ENCODE measurements at places on chromosomes 1 and 21.

GRCh38 chr1:25959611-25960010 is 38.3 kb downstream of the PAFAH2 start:
- no peak for DNase-seq

GRCh38 chr1:13996334-13996733 is 296.3 kb downstream of the PRDM2 start:
- no peak for DNase-seq

DNA sequence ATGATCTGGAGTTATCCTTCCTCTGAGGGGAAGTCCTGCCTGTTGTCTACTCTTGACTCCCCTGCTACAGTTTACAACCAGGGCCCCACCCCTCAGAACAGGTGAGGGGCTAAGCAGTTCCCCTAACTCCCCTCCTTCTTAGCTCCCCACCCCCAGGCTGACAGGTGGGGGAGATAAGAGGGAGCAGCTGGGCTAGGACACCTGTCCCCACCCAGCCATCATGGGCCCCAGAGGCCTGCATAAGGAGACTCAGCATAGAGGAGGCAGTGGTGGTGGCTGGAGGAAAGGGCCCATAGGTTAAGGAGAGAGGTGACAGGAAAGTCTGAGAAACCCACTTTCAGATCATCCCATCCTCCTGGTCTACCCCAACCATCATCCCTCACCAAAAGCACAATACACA is 6.8 kb downstream of the MEF2D start:
- DNase-seq = no peak

DNA sequence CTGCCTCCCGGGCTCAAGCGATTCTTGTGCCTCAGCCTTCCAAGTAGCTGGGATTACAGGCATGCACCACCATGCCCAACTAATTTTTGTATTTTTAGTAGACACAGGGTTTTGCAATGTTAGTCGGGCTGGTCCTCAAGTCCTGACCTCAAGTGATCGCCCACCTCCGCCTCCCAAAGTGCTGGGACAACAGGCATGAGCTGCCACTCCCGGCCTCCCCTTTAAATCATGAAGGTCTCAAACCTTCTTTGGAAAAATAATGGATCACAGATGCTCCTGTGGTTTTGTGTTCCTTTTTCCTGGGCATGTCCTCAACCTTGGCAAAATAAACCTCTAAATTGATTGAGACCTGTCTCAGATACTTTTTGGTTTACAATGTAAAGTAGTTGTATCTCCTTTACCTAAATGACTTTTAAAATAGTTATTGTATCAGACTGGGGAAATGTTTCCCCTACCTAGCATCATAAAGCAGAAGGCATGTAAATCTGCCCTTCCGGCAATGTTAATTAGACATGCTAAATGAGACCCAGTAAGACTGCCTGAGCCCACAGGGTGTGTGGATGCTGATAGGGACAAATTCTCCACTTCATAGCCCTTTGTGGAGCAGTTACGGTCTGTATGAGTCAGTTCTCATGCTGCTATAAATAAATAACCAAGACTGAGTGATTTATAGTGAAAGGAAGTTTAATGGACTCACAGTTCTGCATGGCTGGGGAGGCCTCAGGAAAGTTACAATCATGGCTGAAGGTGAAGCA is 27.8 kb downstream of the CBR1 start:
- DNase-seq = no peak

DNA sequence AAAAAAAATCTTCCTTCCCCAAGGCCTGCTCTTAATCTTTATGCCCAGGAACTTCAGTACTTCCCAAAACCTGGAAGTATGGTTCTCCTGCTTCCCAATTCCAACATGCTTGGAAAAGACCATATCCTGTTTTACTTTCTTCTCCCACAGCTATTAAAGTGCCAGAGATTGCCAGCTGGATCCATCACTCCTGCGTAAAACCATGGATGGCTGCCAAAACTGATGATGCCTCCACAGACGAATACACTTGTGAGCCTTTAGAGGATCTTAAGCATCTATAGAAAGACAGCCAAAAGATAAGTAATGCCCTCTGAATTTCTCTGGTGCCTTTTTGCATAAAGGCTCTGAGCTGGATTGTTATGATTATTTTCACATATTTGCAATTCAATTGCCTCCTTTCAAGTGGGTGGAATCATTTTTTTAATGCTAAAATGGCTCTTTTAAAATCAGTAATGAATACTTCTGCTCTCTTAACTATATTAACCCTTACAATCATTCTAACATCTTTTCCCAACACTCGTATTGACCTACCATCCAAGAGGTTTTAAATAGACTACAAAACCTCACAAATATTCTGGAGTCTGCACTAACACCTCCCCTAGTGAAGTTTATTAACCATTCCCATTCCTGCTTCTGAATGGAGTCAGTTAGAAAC is 1807.8 kb downstream of the BRINP3 start:
- no peak for DNase-seq

GRCh38 chr1:27332536-27333281 is 9.1 kb upstream of the SYTL1 start:
- DNase-seq = peak; percentile 46

DNA sequence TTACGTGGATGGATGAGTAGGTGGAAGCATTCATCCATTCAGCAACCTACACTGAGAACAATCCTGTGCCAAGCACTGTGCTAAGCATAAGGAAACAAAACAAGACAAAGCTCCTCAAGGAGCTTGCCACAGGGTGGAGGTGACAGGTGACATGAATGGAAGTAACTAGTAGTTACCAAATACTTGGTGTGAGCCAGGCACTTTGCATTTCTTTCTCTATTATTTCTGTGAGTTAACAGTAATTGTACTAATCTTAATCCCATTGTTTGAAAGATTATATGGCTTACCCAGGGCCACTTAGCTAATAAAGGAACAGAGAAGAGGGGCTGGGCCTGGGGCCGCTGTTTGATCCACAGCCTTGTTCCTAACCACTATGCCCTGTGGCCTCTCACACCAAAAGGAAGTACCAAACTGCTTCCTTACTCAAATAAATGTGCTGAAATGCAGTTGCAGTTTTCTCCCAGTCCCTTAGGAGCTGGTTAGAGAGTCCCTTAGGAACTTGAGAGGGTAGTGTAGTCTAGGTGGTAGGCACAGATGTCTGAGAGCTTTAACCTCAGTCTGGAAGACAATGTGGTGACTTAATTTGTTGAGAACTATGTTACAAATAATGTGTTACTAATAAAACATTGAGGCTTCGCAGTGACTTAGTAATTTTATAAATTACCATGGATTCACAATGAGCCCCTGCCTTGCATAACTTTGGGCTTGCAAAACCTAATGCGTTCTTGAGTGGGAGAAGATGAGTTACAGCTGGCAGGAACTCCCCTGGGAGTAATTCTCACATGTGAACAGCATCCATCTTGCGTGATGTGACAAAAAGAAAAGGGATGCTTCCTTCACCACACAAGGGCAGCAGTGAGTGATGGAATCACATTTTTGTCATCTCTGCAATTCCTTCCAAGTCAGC is 69.8 kb downstream of the MPZL1 start:
- no peak for DNase-seq

DNA sequence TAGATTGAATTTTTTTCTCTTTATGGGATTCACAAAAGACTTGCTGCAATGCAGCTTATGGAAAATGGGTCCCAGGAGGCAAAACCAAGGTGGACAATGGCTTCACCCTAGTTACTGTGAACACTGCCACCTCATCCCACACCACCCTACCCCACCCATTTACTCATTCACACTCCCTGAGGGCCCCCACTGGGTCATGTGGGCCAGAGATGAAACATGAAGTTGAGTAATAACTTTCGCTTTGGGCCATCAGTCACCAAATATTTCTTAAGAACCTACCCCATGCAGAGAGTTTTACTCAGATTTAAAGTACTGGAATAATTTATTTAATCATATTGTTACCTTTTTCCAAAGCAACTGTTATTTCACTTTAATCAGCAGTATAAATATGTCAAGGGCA is 191.8 kb downstream of the TPR start:
- DNase-seq = no peak

DNA sequence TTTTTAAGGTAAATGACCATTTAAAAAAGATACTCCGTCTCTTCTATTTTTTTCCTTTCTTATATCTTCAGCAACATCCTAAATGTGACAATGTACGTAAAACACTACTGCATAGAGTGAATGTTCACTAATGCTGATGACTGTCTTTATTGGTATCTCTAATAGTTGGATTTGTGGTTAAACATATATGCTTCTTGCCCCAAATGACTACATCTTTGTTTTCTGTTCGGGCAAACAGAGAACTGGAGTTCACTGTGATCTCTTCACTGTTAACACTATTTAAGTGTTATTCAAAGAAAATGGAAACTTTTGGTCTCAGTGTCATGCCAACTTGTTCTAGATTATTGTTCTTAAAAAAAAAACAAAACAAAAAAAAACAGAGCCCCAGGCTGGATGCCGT is 109.4 kb downstream of the KIF26B start:
- no peak for DNase-seq

- DNase-seq = no peak
These were observed 30.5 kb upstream of the BTG2 start for GRCh38 chr1:203274603-203275381.

DNA sequence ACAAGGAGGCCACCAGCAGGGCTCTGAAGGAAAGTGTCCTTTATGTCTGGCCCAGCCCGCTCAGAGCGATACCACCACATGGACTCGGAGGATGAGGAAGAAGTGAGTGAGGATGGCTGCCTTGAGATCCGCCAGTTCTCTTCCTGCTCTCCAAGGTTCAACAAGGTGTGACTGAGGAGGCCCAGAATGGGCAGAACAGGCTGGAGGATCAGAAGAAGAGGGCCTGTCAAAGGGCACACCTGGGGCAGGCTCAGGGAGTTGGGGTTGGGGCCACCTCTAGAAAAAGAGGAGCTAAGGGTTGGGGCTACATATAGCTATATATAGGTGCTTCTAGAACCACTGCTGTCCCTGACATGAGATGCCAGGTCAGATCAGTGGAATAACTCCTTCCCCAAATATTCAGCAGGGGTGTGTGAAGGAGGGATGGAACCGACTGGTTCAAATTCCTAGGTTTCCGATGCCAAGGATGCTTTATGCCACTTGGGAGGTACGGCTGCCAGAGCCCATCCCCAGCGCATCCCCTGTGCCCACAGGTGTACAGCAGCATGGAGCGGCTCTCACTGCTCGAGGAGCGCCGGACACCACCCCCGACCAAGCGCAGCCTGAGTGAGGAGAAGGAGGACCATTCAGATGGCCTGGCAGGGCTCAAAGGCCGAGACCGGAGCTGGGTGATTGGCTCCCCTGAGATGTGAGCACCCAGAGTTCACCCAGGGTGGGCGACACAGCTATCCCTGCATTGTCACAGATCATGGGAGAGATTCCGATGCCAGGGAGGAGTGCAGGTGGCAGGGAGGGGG is 102.2 kb downstream of the PIK3R3 start:
- no peak for DNase-seq

DNA sequence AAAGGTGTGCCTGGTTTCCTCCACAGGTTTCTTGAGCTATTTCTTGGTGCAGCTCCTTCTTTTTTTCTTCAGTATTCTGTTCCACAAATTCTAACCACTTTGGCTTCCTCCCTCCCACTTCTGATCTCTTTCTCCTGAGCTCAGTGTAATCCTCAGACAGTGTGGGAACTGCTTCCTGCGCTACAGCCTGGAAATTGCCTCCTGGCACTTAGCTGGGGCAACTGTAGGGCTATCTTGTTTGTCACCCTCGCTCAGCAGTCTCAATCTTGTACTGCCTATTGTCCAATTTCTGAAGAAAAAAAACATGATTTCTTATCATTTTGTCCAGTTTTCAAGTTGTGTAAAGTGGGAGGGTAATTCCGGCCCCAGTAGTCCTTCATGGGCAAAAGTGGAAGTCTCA is 24.0 kb upstream of the GALNT2 start:
- no peak for DNase-seq

DNA sequence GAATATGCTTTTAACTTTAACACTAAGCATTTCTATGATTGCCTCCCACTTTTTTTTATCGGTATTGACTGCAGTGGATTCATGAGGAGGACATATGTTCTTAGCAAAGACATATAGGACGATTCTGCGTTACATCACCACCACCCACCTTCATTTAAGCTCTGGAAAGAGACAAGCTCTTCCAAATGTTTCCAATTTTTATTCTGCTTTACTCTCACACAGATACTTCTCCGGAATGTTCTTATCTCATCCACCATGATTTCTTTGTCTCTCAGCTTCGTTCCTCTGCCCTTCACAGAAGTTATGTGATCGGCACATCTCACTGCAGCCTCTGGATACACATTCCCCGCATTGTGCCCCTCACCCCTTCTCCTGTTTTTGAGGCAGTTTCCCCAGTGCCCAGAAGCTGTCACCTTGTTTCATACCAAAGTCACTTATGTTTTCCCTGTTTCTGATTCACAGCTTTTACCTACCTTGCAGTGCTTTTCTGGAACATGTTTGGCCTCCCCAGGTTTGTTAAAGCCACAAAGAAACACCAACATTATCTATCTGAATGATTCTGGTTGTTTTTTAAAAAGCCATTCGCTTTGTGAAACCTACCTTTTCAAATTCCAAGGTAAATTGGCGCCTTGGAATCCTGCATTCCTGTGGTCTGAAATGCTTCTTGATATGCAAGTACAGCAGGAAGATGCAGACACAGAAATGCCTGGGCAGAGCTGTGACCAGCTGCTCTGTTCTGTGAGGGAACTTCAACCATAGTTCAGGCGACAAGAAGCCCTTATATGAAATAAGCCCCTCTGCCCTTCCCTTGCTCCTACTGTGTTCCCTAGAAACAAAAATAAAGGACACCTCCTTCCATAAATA is 1020.2 kb downstream of the TTLL7 start:
- DNase-seq = no peak

DNA sequence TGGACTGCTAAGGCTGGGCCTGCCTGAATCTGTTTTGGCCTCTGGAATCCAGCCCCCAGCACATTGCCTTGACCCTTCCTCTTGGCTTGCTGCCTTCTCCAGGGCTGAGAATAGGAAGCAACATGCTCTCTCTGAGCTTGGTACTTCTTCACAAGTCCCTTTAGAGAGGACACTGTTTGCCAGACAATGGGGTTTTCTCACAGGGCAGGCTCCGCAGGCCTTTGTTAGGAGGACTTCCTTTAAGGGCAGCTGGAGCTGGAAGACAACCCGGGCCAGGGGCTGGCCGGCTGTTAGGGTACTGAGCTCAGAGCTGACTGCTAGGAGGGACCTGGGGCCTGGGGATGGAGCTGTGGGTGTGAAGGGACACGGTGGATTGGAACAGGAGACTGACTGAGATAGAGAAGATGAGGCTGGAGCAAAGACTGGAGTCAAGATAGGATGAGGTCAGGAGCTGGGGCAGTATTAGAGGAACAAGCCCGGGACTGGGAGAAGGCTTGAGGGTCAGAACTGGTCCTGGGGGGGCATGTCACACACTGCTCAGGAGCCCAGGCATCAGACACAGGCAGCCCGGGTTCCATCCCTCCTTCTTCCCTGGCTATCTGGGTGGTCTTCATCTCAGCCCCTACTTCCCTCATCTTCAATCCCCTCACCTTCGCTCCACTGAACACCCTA is 5.4 kb upstream of the ALPL start:
- no peak for DNase-seq

DNA sequence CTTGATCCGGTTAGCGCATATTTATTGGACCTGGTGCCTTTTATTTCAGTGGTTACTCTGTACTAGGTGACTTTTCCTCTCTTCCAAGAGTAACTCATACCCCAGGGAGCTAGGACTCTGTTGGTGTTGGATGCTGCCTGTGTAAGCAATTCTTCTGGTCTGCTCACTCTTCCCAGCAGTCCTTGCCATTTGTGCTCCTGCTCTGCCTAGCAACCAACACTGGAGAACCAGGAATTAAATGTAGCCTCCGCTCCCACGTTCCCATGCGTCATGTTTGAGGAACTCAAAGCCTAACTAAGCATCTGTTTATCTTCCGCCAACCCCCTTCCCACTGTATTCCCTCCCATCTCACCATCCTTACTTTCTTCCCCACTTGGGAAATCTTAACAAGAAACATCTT is 65.7 kb upstream of the RAVER2 start:
- no peak for DNase-seq

GRCh38 chr1:189752461-189752995 is 725.1 kb downstream of the BRINP3 start:
- DNase-seq = no peak

All from activated T-cell treated with anti-CD3 and anti-CD28 coated beads, Interleukin-2, amount 50 U/mL, for 4 hours (primary cell).